ENCODE measurements at places on chromosomes 6 and 20.

- DNase-seq = no peak
Measured at GRCh38 chr6:53654745-53655240, 10.8 kb downstream of the KLHL31 start.

DNA sequence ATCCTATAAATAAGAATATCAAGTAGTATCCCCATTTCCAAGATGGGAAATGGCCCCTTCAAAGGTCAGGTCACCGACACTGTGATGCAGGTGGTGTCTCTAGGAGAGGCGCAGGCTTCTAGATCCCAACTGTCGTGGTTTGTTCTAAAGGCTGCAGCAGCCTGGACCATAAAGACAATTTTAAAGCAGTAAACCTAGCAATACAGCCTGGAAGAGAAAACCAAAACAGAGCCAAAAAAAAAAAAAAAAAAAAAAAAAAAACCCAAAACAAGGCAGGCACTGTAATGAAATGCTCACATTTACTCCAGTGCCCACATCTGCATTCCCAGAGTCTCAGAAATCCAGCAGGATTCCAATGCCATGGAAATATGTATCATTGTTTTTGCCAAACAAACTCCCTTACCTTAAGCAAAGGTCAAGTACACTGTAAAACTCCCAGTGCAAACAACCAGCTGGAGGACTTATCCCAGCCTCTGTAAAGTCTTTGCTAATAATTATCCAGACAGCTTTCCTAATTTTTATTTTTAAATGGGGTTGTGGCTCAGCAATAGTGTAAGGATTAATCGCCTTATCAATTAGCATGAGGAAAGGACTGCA, 98.2 kb downstream of the PSMG4 start:
- no peak for DNase-seq

GRCh38 chr20:10747019-10747418, 73.2 kb upstream of the JAG1 start:
- no peak for DNase-seq

DNA sequence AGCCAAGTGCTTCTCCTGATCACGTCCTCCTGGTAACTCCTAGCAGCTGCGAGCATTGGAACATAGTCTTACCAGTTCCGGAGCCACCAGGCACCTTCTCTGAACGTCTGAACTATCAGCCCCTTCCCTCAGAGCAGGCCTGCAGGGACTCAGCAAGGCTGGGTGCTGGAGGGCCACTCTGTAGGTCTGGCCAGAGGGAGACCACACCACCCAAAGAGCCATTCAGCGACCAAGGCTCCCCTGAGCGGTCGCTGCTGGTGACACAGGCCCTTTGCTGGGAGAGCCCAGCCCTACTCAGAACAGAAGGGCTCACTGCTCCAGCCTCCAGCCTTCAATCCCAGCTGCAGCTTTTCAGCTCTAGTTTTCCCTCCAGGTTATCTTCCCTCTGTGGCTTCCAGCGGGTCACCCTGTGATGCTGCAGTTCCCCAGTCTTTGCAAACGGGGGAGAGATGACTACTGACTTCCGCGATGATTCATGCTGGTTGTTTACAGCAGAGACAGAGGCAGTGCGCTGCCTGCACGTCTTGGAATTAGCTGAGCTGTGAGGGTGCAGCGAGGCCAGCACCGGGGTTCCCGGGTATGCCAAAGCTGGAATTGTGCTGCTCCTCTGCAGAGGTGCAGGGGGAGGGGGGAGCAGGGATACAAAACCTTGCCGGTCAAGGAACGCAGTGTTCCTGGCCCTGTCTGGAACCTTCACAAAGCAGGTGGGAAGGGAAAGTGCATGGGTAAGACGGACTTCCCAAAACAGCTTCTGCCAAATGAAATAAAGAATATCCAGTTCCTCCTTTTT, 161.4 kb downstream of the LY86 start:
- no peak for DNase-seq

- no peak for DNase-seq
Measured at GRCh38 chr6:160986851-160987250, 4.7 kb upstream of the MAP3K4 start.

- no peak for DNase-seq
Measured at GRCh38 chr6:155439376-155439775, 16.3 kb downstream of the NOX3 start.

DNA sequence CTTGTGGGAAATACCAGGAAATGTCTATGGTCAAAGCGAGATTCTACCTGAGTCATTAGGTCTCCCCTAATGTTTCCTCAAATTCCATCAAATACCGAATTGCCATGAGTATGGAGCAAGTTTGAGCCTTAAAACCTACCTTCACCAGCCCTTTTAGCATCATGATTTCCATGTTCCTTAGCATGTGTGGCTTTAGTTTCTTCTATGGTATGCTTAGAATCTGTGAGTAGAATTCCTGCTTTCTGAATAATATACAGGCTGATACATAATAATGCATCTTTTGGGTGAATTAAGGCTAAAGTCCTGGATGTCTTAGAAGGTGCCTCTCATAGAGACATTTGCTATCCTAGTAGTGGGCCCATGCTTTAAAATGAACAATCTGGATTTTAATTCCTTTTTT, 32.0 kb downstream of the TSPYL4 start:
- no peak for DNase-seq

- no peak for DNase-seq
Measured at GRCh38 chr6:33927112-33927511, 123.3 kb upstream of the MLN start.
